AG04450 (cell line): ENCODE measurements at places on chromosomes 13 and 19.

DNA sequence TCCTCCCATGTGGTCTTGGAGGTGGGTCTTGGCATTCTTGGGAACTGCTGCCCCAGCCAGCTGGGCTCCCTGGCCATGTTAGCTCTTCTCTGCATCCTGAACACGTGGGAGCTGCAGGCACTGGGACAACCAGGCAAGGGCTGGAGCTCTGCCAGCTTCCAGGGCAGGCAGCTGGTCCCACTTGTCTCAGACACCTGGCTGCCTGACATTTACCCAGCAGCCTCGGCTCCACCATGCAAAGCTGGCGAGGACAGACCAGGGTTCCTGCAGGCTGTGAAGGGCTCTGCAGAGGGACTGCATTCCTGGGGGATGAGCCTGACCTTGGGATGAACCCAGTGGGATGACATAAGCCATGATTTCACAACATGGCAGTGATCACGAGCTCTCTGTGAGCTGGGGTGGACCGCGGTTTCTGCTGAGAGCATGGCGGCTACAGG lies 99.0 kb upstream of the TSHZ3 start:
- peak; percentile 89 for DNase-seq

GRCh38 chr13:79360095-79360494 lies 46.0 kb downstream of the RBM26 start:
- DNase-seq, result no peak

DNA sequence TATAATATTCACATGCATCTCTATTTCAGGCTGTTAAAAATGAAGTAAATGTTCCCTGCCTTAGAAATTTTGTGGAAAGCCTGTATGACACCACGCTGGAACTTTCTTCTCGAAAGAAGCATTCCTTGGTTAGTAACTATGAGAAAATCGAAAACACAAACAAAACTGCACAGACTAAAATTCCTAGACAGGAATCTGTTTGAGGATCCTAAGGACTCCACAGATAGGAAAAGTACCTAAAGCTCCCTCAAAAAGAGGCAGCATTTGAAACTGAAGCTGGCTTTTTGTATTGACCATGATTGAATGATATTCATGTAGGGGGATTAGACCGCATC lies 103.4 kb downstream of the FRY start:
- DNase-seq, result no peak

- DNase-seq, result no peak
Observed at GRCh38 chr19:55306712-55307111, 18.4 kb downstream of the TMEM150B start.

DNA sequence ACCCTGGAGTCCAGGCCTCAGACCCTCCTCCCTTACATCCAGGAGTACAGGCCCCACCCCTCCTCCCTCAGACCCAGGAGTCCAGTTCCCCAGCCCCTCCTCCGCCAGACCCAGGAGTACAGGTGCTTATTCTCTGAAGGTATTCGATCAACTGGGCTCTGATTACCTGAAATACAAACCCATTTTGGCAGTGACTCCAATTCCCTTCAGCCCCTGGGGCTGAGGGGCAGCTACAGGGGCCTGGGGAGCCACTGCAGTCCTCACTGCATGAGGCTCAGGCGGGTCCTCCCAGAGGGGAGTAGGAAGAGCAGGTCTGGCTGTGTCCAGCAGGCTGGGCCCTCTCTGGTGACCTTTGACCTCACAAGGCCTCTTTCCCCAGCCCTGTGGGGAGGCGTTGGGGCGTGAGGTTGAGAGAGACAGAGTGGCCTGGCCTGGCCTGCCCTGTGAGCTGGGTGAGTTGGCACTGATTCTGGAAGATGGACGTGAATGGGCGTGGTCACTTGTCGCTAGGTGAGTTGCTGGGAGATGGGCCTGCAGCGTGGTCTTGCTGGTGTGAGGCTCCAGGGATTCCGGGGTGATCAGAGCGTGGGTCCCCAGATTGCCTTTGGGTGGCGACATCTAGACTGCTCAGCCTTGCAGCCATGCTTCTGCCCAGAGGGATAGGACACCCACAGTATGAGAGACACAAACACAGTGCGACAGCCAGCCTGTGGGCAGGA lies 3.1 kb downstream of the BCAT2 start:
- no peak for DNase-seq

DNA sequence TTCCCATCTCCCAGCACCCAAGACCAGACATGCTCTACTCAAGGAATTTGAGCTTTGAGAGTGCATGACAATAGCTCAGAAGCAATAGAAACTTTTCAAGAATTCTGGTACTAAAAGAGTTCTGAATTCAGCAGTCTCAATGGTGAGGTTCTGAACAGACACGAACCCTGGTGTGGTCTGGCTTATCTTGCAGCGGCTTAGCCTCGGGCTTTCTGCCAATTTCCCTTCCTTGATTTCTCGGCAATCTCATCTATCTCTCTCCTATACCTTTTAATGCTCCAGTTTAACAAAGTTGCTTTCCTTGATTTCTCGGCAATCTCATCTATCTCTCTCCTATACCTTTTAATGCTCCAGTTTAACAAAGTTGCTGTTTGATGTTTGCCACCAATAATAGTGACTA lies 174.6 kb downstream of the SPRY2 start:
- DNase-seq, result no peak

- no peak for DNase-seq
Observed at GRCh38 chr19:16650821-16651220, 9.1 kb downstream of the SMIM7 start.

- DNase-seq, result no peak
Observed at GRCh38 chr19:44647144-44647543, 3.4 kb downstream of the PVR start.

GRCh38 chr19:8255426-8256125 lies 46.4 kb downstream of the CERS4 start:
- no peak for DNase-seq

GRCh38 chr13:108302279-108302678 lies 32.8 kb downstream of the TNFSF13B start:
- no peak for DNase-seq

GRCh38 chr19:10008184-10008765 lies 2.0 kb downstream of the COL5A3 start:
- DNase-seq, result no peak

DNA sequence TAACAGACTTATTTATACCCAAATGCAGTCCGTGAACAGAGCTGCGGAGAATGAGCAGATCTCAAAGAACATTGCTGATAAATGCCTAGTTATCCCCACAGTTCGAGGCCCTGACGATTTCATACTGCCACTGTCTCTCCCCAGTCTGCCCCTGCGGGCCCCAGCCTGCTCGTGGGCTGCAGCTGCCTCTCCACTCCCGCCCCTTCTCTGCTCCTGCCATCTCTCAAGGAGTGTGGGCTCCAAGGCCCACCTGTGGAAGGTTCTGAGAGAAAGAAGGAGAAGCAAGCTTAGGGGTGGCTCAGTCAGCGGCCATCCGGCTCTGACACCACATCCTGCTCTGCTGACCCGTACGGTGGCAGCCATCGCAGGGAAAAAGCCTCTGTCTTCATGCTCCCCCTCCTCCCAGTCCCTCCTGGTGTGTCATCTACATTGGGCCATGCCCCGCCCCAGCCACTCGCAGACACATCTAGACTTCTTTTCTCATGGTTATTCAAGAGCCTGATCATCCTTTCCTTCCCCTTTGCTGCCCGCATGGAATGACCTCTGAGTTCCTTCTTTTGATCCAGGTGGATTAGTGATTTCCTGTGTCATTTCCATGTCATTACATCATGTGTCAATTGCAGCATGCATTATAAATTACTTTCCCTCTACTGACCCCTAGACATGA lies 52.0 kb downstream of the EPS15L1 start:
- DNase-seq, result no peak

DNA sequence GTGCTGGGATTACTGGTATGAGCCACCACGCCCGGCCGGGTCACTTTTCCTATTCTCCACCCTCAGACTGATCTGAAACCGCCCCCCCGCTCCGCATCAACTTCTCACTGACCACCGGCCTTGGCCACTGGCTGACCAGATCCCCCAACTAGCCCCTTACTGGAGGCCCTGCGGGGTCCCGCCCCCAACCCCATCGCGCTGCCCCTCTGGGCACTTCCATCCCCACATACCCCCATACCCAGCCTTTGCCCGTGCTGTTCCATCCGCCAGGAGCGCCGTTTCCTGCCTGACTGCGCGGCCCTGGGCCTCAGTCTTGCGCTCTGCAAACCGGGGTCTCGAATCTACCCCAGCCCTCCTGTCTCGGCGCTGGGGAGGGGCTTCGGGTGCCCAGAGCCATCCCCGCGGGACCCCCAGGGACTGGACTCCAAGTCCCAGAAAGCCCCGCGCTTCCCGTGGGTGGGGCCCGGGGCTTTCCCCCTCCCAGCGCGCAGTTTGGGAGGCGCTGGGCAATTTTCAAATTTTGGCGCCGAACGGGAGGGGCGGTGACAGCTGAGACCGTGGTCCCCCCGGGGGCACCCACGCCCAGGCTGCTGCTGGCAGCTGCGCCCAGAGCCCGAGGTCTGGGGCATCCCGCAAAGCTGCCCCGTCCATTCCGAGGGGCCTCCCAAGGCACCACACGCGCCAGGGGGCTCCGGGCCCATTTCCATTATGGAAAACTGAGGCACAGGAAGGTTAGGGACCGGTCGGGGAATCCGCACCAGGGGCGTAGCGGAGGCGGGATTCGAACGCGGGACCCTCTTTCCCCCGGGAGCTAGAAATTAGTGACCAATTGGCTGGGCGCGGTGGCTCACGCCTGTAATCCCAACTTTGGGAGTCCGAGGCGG lies 5.2 kb upstream of the LMNB2 start:
- no peak for DNase-seq

GRCh38 chr13:46845146-46845545 lies 48.2 kb upstream of the ESD start:
- no peak for DNase-seq

- DNase-seq, result no peak
Observed at GRCh38 chr13:92315265-92315664, 911.3 kb upstream of the GPC6 start.

GRCh38 chr13:47904241-47904640 lies 96.8 kb downstream of the SUCLA2 start:
- no peak for DNase-seq

- DNase-seq, result no peak
Observed at GRCh38 chr19:38952395-38953165, 21.8 kb downstream of the MRPS12 start.

- no peak for DNase-seq
Observed at GRCh38 chr13:111252446-111253364, 67.7 kb upstream of the TEX29 start.

GRCh38 chr19:57302727-57303401 lies 17.4 kb upstream of the ZNF543 start:
- DNase-seq, result no peak

GRCh38 chr19:5803441-5803751 lies 1.5 kb upstream of the NRTN start:
- no peak for DNase-seq

GRCh38 chr19:51128227-51128626 lies 3.5 kb downstream of the SIGLEC9 start:
- no peak for DNase-seq

GRCh38 chr19:50046649-50047503 lies 21.1 kb downstream of the ZNF473 start:
- no peak for DNase-seq

DNA sequence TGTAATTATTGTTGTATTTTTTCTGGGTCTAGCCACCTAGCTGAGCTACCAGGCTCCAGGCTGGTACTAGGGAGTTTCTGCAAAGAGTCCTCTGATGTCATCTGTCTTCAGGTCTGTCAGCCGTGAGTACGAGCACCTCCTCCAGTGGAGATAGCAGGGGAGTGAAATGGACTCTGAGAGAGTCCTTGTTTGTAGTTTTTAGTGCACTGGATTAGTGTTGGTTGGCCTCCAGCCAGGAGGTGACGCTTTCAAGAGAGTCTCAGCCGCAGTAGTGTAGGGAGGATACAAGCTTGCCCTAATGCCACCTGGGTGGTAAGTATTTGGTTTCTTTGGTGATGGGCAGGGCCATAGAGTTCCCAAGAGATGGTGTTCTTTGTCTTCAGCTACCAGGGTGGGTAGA lies 384.8 kb downstream of the SLC7A1 start:
- no peak for DNase-seq

DNA sequence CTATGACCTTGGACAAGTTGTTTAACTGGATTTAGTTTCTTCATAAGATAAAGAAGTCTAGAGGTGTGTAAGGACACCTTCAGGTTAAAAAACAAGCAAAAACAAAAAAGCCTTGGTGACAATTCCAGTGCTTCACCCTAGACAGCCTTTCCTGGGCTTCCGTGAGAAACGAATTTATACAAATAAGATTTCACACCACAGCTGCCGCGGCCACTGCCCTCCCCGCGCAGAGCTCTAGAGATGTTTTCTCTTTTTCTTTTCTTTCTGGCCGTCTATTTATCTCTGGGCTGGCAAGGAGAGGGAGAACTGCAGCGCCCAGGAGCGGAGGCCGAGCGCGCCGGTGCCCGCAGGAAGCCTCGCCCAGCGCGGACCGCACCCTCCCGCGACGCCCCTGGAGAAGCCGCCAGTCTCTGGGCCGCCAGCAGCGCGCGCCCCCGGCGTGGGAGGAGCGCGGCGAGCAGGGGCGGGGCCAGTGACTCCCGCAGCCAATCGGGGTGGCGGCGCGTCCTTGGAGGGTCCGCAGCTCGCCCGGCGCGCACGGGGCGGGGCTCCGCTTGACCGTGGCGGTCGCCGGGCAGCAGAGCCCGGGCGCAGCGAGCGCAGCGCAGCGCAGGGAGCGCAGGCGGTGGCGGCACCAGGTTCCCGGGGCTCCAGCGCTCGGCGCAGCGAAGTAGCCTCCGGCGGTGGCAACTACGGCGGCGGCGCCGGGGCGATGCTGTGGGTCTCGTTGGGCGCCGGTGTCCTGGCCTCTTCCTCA lies 107.0 kb downstream of the RXFP2 start:
- peak; percentile 18 for DNase-seq

DNA sequence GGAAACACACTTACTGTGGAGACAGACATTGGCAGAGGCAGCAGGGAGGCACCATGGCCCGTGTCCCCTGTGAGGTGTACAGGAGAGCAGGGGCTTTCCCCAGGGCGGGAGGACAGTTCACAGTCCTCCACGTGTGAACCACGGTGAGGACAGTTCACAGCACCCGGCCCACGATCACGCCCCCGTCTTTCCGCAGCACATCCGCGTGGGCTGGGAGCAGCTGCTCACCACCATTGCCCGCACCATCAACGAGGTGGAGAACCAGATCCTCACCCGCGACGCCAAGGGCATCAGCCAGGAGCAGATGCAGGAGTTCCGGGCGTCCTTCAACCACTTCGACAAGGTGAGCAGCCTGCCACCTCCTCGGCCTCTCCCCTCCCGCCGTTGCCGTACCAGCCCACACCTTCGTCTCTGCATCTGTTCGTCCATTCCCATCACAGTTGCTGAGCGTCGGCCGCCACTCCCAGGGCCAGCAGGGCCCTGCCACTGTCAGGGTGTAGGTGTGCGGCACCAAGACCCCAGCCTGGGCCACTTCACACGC lies 17.4 kb downstream of the CAPN12 start:
- no peak for DNase-seq

- DNase-seq, result no peak
Observed at GRCh38 chr13:50467156-50468110, 376.1 kb downstream of the DLEU7 start.
